ENCODE measurements at places on chromosomes 4 and X.

- no peak for DNase-seq
Observed at GRCh38 chr4:188779581-188779980, 640.3 kb downstream of the TRIML1 start.

DNA sequence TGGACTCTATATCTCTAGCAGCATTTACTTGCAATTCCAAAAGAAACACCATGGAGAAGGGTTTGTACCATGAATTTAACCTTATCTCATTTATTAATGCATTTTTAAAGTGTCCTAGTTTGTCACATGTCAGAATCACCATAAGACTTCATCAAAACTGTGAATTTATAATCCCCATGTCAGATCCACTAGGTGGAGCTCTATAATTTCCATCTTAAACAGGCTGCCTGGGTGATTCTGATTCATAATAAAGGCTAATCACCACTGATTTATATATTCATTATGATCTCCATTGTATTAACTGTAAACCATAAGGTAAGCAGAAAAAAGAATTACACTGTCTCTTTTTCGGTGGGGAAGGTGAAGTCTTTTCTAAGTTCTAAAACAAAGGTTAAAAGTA is 4.0 kb downstream of the TCEAL2 start:
- no peak for DNase-seq

GRCh38 chrX:114798907-114799306 is 215.0 kb downstream of the HTR2C start:
- no peak for DNase-seq

- no peak for DNase-seq
Observed at GRCh38 chr4:188839704-188840103, 700.5 kb downstream of the TRIML1 start.

GRCh38 chr4:31009926-31010325 is 289.8 kb downstream of the PCDH7 start:
- DNase-seq, result no peak

DNA sequence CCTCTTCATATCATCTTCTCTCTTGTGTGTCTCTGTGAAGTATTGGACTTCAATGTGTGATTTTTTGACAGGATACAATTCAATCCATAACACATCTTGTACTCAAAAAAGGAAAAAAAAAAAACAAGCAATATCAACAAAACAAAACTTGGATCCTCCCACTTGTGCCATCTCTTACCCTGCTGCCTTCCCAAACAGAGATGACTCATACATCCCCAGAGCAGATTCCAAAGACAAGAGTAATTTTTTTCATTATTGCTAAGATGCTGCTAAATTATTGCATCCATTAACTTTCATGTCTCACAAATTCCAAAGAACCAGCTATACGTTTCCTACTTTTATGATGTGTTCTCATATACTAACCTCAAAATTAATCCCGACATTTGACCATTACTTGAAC is 479.2 kb downstream of the GBA3 start:
- DNase-seq, result no peak

GRCh38 chrX:130831347-130831722 is 71.7 kb downstream of the ENOX2 start:
- DNase-seq, result no peak

DNA sequence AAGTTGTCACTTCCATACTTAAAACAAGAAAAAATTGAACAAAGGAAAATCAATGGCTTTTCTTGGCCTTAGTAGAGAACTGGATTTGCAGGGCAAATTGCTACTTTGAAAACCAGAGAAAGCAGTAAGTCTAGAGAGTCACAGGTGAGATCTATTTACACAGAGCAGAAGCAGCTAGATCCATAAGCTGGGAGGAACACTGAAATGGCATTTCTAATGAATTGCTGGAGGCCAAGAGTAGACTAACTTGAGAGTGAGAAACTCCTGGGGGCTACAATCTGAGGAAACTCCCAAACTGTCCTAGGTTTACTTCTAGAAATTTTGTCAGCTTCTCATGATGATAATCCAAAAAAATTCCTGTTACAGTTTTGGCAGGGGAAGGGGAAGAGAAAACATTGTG is 133.3 kb downstream of the SPCS3 start:
- no peak for DNase-seq

GRCh38 chr4:1369091-1369450 is 22.1 kb downstream of the UVSSA start:
- no peak for DNase-seq

GRCh38 chr4:111066887-111067286 is 444.0 kb upstream of the PITX2 start:
- DNase-seq, result no peak

GRCh38 chrX:137052643-137053235 is 18.9 kb upstream of the GPR101 start:
- DNase-seq, result no peak

DNA sequence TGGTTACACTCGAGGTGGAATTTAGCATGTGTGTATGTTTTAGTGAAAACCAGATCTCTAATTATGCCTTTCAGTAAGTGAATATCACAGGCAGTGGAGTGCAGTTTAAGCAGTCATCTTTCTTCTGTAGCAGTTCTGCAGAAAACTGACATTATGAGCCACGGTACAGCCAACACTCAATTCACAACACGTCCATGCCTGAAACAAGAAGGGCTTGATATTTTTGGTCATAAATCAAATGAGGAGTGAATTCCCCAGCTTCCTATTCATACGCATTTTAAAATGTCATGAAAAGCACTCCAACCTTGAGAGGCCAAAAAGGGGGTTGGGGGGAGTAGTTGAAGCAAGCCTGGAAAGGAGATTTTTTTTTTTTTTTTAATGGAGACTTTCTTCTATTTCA is 316.7 kb downstream of the ARHGAP10 start:
- no peak for DNase-seq

GRCh38 chr4:44652002-44652401 is 577 bp upstream of the YIPF7 start:
- no peak for DNase-seq

DNA sequence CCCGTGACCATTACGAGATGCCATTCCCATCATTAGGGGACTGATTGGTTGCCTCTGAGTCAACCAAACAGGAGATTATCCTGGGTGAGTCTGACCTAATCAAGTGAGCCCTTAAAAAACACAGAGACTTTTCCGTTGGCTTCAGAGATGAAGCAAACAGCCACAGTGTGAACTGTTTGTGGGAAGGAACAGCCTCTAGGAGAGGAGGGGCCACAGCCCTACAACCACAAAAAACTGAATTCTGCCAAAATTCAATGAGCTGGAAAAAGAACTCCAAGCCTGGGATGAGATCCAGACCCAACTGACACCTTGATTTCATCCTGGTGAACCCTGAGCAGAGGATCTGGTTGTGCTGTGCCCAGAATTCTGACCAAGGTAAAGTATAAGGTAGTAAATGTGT is 31.3 kb upstream of the TBL1X start:
- DNase-seq, result no peak

GRCh38 chrX:69062493-69062892 is 102.8 kb downstream of the PJA1 start:
- DNase-seq, result no peak

DNA sequence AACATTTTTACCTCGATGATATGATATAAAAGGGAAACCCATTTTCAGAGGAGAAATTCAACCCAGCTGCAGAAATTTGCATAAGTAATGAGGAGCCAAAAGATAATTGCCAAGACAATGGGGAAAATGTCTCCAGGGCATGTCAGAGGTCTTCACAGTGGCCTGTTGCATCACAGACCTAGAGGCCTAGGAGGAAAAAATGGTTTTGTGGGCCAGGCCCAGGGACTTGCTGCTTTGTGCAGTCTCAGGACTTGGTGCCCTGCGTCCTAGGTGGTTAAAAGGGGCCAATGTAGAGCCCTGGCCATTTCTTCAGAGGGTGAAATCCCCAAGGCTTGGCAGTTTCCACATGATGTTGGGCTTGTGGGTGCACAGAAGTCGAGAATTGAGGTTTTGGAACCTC is 106.9 kb downstream of the CPXCR1 start:
- no peak for DNase-seq

- no peak for DNase-seq
Observed at GRCh38 chr4:80412322-80412721, 76.8 kb downstream of the CFAP299 start.

- DNase-seq, result no peak
Observed at GRCh38 chrX:102341867-102342266, 94.9 kb downstream of the NXF2 start.

- no peak for DNase-seq
Observed at GRCh38 chr4:139419388-139419914, 34.5 kb upstream of the RAB33B start.

- no peak for DNase-seq
Observed at GRCh38 chr4:183936574-183937345, 31.7 kb downstream of the STOX2 start.

GRCh38 chrX:132086672-132087071 is 41.1 kb downstream of the FRMD7 start:
- no peak for DNase-seq

- no peak for DNase-seq
Observed at GRCh38 chrX:136146614-136147314, 569 bp upstream of the FHL1 start.

- DNase-seq, result no peak
Observed at GRCh38 chr4:2396781-2397368, 21.6 kb downstream of the ZFYVE28 start.

DNA sequence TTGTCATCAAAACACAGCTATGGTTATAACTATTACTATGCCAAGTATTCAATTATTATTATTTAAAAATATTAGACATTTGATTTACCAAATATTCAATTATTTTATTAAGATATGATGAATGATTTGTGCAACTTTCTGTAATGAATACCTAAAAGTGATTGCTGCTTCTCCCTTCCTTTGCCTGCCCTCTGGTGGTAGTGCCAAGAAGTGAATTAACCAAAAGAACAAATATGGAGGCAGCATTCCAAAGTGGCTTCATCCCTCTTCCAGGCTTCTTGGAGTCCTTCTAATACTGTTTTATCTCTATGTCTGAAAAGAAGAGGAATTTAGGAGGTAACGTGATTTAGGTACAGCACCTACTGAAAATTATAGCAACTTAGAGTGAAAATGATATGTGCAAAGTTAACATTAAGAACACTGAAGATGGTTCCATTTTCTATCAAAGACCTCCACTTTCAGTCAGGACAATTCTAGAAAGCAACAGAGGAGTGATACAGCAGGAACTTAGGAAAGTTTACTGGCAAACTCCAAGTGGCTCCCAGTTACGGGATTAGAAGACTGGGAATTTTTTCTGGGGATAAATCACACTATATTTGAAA is 43.0 kb downstream of the ENPEP start:
- no peak for DNase-seq

DNA sequence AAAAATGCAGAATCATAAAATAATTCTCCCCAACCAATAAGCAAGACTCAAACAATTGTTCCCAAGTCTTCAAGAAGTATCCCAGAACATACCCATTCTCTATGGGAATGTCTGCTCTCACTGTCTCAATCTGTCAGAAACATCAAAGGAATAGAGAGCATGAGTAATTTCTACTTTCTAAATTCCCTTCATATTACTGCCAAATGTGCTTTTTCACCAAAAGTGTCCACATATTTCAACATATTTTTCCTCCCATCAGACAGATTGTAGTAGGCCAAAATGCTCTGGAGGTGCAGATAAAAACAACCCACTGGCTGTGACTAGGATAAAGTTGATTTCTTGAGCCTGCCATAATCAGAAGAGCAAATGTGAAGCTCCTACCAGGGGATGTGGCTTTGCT is 692.0 kb upstream of the FAM241A start:
- DNase-seq, result no peak

DNA sequence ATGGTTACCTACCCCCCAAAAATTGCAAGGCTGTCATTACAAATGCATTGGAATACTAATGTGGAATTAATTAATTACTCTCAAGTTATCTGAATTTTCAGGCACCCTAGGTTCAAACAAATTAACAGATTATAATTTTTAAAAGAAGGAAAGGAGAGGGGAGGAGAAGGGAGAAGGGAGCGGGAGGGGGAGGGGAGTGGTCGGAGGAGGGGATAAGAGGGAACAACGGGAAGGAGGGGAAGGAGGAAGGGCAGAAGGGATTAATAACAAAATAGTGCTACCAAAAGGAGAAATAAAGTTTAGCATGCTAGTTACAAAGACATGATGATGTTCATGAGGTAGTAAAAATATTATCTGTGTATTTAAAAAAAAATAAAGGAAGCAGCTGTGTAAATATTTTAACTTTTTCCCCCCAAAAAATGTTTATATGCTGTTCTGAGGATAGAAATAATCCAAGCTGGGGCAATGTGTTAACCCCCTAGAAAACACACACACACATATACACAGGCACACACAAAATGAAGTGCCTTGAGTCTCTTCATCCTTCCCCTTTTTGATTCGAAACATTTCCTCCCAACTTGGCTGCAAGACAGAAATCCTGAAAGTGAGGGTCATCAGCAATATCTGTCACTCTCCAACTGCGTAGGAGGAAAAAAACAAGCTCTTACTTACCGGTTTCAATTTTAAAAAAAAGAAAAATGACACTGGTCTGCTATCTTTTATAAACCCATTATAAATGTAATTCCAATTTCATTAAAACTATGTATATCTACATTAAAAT is 58.8 kb downstream of the PPP3CA start:
- no peak for DNase-seq

GRCh38 chrX:39331082-39331704 is 529.9 kb downstream of the MID1IP1 start:
- DNase-seq, result peak; percentile 37

- DNase-seq, result no peak
Observed at GRCh38 chr4:153497091-153497531, 31.0 kb downstream of the TMEM131L start.

DNA sequence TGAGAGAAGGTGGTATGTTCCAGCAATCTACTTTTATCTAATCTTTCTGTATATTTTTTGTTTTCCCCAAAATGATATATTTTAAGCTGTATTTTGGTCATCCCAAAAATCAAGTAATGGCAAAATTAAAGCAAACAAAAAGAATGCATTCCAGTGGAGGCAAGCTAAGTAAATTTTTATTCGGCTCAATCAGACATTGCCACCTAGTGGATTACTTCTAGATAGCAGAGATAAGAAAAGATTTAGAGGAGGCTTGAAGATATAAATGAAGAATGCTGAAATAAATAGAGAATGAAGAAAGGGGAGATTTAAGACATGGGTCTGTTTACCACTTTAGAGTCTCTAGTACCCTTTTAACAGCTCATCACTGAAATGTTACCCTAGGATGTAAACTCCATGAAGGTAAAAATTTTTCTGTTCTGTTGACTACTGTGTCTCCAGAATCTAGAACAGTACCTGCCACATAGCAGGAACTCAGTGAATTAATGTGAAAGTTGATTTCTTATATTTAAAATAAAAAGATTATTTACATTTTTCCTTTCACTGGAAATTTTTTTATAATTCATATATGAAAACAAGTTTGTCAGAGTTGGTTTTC is 110.9 kb upstream of the ANK2 start:
- no peak for DNase-seq

DNA sequence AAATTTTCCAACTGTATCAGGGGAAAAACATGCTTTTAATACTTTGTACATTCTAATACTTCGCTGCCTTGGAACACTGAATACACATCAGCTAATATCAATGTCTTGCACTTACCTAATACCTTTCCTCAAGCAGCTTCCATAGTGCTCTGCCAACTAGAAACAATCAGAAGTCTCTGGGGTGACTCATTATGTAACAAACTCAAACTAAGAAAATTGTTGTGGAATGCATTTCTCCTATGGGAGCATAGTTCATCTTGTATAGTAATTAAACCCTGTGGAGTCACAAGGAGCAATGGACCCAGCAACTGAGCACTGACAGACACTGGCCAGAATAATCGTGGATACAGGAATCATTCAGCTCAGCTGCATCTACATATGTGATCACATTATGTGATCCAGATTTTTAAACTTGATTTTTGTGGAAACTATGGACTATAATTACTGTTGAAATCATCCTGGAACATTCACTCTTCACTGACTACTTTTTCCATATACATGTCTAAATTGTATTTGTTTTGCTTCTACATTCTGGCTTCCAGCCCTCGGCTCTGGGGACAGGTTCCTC is 496.9 kb downstream of the TMA16 start:
- no peak for DNase-seq
